ENCODE measurements at places on chromosomes 1 and 21.

- no peak for DNase-seq
These were observed 164.6 kb downstream of the PLPP3 start for GRCh38 chr1:56414728-56415224.

- no peak for DNase-seq
These were observed 46.1 kb upstream of the LPAR3 start for GRCh38 chr1:84939151-84939550.

GRCh38 chr1:160070243-160071163, 543 bp upstream of the KCNJ10 start:
- DNase-seq: peak; percentile 96

DNA sequence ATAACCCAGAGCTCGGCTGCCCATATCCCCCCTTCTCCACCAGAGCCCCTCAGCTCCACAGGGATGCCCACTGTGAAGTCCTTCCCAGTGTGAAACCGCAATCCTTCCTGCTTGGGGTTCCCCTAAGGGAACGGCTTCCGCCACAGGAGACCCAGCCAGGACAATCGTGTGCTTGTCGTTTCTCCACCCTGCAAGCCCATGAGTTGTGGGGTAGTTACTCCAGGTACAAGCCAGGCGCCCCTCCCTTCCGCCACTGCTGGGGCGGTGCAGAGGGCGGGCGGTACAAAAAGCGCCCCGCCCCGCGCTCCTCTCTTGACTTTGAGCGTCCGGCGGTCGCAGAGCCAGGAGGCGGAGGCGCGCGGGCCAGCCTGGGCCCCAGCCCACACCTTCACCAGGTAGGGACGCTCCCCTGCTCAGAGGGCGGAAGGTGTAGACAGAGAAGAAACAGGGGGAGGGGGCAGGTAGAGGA, at the start of gene TINAGL1:
Gene TINAGL1 (plus strand): TSS at position 315 of the 469 bp plus-strand sequence. CDS start 634 bp downstream, outside the sequence.
- DNase-seq: peak; percentile 87

- no peak for DNase-seq
These were observed 216.1 kb downstream of the NPHP4 start for GRCh38 chr1:5776035-5776550.

- DNase-seq: peak; percentile 30
These were observed 25.1 kb upstream of the PHGDH start for GRCh38 chr1:119686661-119687060.

DNA sequence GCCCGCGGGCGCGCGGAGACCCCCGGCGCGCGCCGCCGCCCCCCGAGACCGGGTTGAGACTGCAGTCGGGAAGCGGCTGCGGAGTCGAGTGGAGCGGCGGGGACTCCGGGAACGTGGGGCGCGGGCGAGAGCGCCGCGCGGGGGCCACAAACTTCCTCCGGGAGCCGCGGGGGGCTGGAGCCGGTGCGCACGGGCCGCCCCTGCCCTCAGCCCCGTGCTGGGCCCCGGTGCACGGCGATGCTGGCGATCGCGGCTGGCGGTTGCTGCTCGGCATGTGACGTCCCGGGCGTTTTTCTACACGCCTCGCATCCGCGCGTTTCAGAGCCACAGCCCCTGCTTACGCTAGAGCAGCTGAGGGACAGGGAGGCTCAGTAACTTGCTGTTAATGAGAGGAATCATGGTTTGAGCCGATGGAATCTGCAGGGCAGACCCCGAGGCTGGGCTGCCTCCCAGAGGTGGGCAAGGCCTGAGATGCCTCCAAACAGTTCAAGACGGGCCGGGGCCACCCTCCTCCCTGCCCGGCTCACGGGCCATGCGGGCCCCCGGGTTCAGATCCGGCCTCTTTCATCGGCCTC, 520 bp downstream of the TMEM201 start:
- peak; percentile 47 for DNase-seq

GRCh38 chr1:42335809-42336518, 929 bp upstream of the FOXJ3 start:
- DNase-seq: no peak

DNA sequence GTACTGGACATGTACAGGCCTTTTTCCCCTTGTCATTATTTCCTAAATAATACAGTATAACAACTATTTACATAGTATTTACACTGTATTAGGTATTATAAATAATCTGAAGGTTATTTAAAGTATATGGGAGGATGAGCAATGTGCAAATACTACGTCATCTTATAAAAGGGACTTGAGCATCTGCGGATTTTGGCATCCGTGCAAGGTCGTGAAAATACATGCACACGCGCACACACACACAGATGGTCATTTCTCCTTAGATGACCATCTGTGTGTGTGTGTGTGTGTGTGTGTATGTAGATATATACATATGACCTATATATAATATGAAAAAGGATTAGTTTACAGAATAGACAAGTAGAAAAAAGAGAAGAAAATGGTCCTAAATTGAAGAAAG, 15.4 kb downstream of the ALG14 start:
- DNase-seq: no peak

- no peak for DNase-seq
These were observed 191.1 kb downstream of the TNR start for GRCh38 chr1:175552306-175552705.

DNA sequence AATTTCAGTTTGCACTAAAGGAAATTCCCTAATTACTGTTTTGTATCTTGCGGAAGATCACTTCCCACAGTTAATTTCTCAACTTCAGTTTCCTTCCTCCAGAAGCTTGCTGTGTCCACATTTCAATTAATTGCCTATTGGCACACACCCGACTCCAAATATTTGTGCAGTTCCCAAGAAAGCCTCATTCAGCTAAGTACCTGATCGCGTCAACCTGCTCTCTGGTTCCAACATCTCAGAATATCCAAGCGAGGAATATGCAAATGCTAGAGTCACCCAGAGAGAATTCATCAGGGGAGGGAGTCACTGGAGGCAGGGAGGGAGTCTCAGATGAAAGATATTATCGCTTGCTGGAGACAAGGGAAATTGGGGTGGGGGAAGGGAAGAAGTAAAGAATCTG, 351.3 kb downstream of the RRAGC start:
- no peak for DNase-seq

DNA sequence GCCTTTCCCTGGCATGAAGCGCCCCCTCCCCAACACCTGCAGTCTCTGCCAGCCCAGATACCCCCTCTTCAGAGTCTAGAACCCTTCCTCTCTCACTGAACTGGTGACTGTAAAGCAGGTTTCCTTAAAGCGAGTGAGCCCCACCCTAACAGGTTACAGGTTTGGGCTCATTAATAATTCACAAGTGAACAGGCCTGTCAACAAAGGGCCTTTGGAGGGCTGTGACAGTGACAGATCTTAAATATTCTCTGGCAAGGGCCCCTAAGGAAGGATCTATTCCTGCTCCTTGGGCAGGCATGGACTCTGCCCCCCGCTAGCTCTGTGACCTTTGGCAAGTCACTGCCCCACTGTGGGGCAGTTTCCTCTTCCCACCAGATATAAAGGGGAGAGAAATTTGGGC, 5.6 kb upstream of the TTC39A start:
- DNase-seq: no peak

- no peak for DNase-seq
These were observed 778.1 kb upstream of the TMPRSS15 start for GRCh38 chr21:19181604-19182140.

DNA sequence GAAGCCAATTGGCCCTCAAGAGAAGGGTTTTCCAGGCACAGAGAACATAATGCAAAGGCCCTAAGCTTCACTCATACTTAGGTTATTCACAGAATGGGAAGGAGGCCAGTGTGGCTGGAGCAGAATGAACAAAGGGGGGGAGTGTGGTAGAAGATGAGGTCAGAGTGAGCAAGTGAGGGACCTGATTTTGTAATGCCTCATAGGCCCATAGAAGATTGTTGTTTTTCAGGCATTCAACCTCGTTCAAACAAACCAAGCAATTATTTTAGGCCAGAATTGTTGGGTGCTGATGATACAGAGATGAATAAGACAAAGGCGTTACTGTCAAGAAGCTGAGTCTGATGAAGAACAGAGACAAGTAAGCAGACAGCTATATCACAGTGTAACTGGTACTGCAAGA, 54.5 kb upstream of the RAP1A start:
- no peak for DNase-seq

- DNase-seq: no peak
These were observed 61.9 kb downstream of the CRP start for GRCh38 chr1:159652506-159652905.

DNA sequence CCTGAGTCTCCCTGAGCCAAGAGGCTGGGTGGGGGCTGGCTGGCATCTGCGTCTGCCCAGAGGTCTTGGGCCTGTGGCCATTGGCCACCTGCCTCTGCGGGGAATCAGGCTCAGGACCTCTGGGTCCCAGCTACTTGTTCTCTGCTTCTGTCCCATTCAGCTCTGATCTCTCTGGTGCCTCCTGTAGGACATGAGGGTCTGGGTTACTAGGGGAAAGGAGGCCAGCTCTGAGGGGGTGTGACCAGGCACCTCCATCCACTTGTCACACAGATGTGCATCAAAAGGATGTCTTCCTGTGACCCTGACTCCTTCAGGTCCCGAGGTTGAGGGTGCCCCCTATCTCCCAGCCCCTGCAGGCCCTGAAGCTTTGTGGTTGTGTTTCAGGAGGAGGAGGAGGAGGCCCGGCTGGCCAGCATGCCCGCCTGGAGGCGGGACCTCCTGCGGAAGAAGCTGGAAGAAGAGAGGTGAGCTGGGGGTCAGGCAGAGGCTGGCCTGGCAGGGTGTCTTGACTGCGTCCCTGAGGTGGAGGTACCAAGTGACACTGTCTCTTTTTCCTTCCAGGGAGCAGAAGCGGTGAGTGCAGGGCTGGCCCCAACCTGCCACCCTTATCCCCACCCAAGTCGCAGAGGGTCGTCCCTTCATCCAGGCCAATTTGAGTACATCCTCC, 9.0 kb downstream of the TNFRSF25 start:
- no peak for DNase-seq

- no peak for DNase-seq
These were observed 69.4 kb downstream of the DEGS1 start for GRCh38 chr1:224252479-224252878.

DNA sequence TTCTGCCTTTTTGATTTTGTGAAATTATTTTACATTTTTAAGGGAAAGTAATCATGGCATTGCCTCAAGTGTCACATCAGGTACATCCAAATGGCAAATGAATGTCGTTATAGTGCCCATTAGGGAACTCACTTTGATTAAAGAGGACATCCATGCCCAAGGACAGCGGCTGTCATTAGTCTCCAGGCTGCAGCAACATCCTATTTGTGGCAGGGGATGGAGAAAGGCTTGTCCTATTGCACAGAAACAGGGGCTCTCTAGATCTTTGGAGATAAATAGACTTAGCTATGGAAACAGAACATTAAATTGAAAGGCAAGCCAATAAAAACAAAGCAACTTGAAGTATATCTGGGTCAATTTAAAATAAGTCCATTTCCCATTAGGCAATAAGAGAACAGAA, 439.3 kb downstream of the NEGR1 start:
- DNase-seq: no peak

DNA sequence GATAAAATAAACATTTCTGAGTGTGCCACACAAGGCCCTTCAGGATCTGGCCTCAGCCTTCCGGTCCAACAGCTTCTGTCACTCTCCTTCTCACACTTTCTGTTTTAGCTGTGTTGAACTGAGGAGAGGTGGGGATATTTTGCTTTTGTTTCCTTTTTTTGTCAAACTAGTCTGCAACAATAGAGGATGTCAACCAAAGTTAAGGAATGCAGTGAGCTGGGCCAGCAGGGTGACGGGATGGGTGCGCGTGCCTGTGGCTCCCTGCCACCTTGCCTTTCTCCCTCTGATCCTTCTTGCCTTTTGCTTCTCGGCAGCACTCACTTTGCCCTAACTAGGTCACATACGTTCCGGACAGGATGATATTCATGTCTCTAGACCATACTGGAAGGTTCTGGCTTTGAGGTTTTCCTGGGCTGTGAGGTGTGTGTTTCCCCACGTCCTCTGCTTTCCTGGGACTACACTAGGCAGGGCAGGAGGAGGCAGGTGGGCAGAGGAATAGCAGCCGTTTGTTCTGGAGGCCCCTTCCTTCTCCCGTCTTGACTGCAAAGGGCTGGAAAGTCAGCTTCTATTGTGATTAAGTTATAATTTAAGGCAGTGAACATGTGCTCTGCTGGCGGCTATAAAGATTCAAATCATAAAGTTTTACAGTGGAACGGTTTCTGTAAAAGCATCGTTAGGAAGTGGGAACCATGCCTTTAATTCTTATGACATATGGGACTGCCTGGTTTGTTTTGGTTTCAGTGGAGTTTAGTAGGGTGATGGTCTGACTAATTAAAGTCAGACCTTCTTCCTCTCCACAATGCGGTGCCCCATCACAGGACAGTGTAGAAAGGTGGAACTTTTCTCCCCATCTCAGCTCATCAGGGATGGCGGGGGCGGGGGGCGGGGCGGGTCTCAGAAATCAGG, 67.8 kb downstream of the RNF220 start:
- DNase-seq: no peak

GRCh38 chr1:47679826-47680225, 242.0 kb downstream of the FOXD2 start:
- DNase-seq: no peak

DNA sequence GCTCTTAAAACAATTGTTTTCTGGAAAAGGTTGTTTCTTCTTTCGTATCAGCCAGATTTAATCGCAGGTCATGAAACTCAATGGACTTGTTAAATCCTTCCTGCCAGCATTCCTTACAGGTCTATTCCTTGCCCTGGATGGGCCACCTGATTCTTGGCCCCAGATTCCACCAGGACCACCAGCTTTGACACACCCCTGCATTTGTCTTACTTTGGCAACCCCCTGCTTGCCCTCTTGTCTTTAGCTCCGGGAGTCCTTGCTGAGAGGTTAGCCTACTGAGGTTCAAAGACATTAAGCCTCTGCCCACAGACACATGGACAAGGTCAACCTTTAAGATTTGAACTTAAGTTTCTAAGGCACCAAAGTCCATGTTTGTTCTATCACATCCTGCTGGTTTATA, 27.1 kb upstream of the DAB1 start:
- DNase-seq: no peak

DNA sequence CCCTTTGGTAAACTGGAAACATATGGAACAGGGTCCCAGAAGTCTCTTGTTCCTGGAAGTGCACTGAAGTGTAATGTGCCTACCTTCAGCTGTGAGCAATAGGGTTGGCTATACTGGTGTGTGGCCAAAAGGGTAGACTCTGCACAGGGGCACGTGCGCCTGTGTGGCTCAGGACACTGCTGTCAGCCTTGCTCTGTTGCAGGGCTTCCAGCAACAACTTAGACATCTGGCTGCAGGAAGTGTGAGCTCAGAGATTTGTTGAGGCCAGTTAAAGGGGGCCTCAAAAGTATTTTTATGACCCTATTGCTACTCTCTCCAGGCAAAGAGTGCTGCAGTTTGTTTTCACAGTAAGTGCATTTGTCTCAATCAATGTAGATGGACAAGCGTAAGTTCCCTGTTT, 7.5 kb downstream of the CTPS1 start:
- DNase-seq: no peak

DNA sequence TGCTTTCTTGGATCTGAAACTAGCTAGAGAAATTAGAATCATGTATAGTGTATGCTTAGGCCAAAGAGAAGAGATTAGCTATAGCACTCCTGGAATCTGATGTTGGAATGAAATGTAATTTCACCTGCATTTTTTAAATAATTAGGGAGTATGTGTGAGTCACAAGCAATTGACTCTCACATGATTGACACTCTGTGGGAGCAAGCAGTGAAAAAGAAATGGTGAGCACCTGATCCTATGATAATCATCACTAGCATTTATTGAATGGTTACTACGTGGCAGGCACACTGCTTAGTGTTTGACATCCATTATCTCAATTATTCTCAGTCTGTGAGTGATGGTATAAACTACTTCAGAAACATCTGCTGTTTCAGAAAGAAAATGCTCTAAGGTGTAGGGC, 176.6 kb downstream of the NRIP1 start:
- DNase-seq: no peak

Data from iPS-NIHi11 (cell line).